Left ventricle myocardium superior (tissue), 1 donor: ENCODE measurements at places on chromosomes 6 and 20. TPM values are rescaled to one million over a fixed set of nuclear protein-coding genes. Genes with fewer than 3 reads are reported as not detected.

Gene ARFGEF3
- total RNA-seq, result 2.3 TPM

Gene MAVS
- 34.8 TPM for total RNA-seq

Gene PNPLA1
- not detected for total RNA-seq

Gene MDN1
- 23.9 TPM for total RNA-seq

Gene TREML2
- total RNA-seq, result not detected

Gene LPIN3
- 22.9 TPM for total RNA-seq

Gene WFDC5
- not detected for total RNA-seq

Gene PAX1
- total RNA-seq, result not detected

Gene SCGN
- 0.79 TPM for total RNA-seq

Gene IYD
- not detected for total RNA-seq
